ENCODE measurements at places on chromosomes 5 and 9. TPM values are rescaled to one million over a fixed set of nuclear protein-coding genes. Genes with fewer than 3 reads are reported as not detected.

GRCh38 chr9:114680259-114681001 is 1.6 kb downstream of the TEX48 start:
- no peak overlapping the region for H3K27ac ChIP-seq
- H3K27me3 ChIP-seq = no peaks in the 10 kb centered on the region
- no peak overlapping the region for H3K4me3 ChIP-seq
- DNase-seq = no peak
- no peaks in the 10 kb centered on the region for H3K36me3 ChIP-seq
- H3K4me1 ChIP-seq = no peaks in the 10 kb centered on the region

DNA sequence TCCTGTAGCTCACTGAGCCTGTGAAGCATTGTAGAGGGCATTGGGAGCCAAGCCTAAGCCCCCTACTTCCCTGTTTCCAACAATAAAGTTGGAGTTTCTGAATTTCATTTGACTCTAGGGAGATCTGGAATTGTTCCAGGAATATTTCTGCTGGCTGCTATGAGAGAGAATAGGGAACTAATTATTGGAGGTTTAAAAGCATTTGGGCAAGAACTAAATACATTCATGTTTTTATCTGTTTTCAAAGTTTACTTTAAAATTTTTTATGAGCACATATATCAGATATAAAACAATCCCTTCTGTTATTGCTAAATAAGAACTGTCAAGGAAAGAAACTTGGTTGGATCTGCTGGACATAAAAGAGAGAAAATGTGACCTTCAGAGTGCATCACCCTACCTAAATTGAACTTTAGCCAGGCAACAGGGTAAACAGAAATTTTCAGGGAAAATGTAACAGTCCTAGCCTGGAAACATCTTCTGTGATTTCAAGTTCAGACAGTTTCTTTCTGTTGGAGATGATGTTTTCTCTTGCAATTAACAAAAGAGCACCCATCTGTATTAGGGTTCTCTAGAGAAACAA is 19.3 kb upstream of the LECT2 start:
- H3K27me3 ChIP-seq = no peaks in the 10 kb centered on the region
- H3K4me1 ChIP-seq = no peaks in the 10 kb centered on the region
- no peak for DNase-seq
- H3K27ac ChIP-seq = no peak overlapping the region
- H3K36me3 ChIP-seq = no peaks in the 10 kb centered on the region
- H3K4me3 ChIP-seq = no peak overlapping the region

DNA sequence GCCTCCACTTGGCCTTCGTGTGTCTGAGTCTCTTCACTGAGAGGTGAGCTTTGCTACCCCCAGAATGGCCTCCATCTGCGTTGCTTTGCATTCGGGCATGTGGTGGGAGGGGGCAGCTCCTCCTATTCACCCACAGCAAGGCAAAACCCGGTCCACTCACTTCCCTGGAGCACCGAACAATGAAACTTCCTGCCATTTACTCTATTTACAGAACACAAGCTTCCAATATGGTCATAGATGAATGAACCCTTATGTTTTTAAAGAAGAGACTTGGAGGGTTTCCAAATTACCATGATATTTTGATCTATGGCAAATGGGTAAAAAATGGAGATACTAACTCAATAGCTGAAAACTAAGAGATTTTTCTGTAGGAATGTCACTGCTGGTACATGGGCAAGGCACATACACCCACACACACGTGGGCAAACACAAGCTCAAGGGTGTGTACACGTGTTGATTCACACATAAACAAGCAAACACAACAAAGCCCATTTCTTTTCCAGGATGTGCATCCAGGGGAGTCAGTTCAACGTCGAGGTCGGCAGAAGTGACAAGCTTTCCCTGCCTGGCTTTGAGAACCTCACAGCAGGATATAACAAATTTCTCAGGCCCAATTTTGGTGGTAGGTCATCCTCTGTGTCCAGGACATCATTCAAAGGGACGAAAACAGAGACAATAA is 5.2 kb downstream of the GABRP start:
- H3K36me3 ChIP-seq = no peaks in the 10 kb centered on the region
- DNase-seq = no peak
- no peaks in the 10 kb centered on the region for H3K27me3 ChIP-seq

DNA sequence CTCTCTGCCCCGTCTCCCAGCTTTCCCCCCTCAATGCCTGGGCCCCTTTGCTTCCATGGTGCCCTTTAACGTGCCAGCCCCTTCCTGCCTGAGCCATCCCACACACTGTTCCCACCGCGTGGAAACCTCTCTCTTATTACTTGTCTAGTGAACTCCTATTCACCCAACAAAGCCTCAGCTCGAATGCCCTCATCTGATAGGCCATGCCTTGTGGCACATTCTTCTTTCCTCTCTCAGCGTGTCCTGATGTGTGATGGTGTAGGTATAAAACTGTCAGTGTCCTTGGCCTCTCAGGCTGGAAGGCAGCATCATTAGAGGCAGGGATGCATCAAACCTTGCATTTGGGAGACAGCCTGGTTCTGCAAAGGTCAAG is 152.3 kb downstream of the OLFM1 start:
- H3K36me3 ChIP-seq = no peaks in the 10 kb centered on the region
- H3K4me1 ChIP-seq = no peaks in the 10 kb centered on the region
- DNase-seq = no peak
- no peak overlapping the region for H3K27ac ChIP-seq
- H3K4me3 ChIP-seq = no peak overlapping the region

- DNase-seq = peak; percentile 35
- H3K36me3 ChIP-seq = no peaks in the 10 kb centered on the region
- H3K27ac ChIP-seq = peak overlapping the region; percentile 25
Observed at GRCh38 chr5:154368041-154368800, 77.6 kb upstream of the SAP30L start.

DNA sequence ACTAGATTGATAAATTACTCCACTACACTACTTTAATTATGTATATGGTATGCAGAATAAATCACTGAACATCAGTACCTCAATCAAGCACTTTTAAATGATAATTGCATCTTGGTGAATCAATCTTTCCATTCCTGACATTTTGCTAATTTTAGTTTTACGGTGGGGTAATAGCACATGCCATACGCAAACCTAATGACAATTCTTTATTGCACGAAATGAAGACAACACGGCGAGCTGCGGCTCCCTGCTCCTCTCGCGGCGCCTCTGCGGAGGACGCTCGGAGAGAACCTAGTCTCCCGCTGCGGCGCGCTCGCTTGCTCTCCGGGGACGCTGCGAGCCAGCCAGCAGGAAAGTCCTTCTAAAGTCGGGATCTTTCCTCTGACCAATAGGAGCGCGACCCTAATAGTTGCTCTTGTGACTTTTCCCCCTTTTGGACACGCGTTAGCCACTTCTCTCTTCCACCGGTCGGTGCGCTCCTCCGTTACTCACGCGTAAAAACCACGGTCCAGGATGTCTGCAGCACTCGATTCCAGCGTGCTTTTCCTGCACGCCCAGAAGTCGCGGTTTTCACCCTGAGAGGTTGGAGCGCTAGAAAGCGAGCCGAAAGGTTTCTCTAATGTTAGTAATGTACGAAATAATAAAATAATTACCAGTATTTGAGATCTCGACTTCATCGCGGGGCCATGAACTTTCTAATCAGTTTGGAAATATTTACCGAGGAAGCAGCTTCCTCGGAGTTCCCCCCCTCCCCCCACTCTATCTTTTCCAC is 1.0 kb upstream of the MEF2C start:
- no peaks in the 10 kb centered on the region for H3K27me3 ChIP-seq
- peak; percentile 71 for DNase-seq
- peak overlapping the region; percentile 96 for H3K4me3 ChIP-seq
- H3K27ac ChIP-seq = peak overlapping the region; percentile 94
- no peaks in the 10 kb centered on the region for H3K36me3 ChIP-seq

- no peaks in the 10 kb centered on the region for H3K36me3 ChIP-seq
- no peak overlapping the region for H3K4me3 ChIP-seq
- DNase-seq = peak; percentile 60
- no peaks in the 10 kb centered on the region for H3K27me3 ChIP-seq
- peaks cover 6% of the 10 kb centered on the region for H3K4me1 ChIP-seq
Observed at GRCh38 chr9:132372177-132373095, 17.6 kb upstream of the SETX start.

- H3K27ac ChIP-seq = no peak overlapping the region
- no peak for DNase-seq
- H3K36me3 ChIP-seq = no peaks in the 10 kb centered on the region
- H3K4me3 ChIP-seq = no peak overlapping the region
- no peaks in the 10 kb centered on the region for H3K4me1 ChIP-seq
Observed at GRCh38 chr9:89048616-89049015, 57.3 kb downstream of the S1PR3 start.

- H3K4me3 ChIP-seq = no peak overlapping the region
- no peaks in the 10 kb centered on the region for H3K4me1 ChIP-seq
- H3K36me3 ChIP-seq = no peaks in the 10 kb centered on the region
Observed at GRCh38 chr9:82726424-82727276, 336.3 kb downstream of the RASEF start.

DNA sequence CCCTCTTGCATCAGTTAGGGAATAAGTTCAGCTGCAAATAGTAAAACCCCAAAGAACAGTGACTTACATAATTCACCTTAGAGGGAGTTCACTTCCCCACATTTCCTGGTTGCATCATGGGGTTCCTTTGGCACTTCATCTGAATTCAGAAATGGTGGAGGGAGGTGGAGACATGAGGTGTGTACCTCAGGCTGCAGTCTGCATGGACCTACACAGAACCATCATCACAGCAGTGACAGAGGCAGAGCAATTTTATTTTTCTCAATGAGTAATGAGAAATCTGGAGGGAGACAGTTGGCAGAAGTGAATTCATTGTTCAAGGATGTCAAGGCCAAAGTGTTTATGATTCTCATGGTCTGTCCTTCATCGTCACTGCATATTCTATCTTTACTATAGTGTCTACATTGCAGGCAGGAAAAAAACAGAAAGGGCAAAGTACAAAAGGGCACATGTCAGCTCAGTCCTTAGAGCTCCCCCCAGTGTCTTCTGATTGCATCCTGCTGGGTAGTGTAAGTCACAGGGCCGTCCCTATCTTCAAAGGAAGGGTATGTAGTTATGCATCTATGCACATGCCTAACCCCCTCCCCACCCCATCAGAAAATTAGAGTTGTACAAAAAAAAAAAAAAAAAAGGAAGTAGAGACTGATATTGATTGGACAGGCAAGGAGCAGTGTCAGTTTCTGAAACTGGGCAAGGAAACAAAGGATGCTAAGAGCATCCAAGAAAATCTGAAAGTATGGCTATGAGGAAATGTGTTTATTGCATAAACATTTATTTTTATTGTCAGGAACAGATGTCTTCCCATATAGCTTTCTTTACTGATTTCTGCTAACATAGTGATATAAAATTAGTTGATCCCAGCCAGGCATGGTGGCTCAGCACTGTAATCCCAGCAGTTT is 132.7 kb upstream of the APC start:
- no peaks in the 10 kb centered on the region for H3K4me1 ChIP-seq
- H3K27me3 ChIP-seq = no peaks in the 10 kb centered on the region
- H3K27ac ChIP-seq = no peak overlapping the region
- no peak overlapping the region for H3K4me3 ChIP-seq

- no peaks in the 10 kb centered on the region for H3K4me1 ChIP-seq
- DNase-seq = no peak
- no peak overlapping the region for H3K4me3 ChIP-seq
- no peak overlapping the region for H3K27ac ChIP-seq
- no peaks in the 10 kb centered on the region for H3K27me3 ChIP-seq
Observed at GRCh38 chr5:101955891-101956290, 340.2 kb downstream of the SLCO4C1 start.

- H3K27me3 ChIP-seq = peaks cover 42% of the 10 kb centered on the region
- no peak overlapping the region for H3K27ac ChIP-seq
- DNase-seq = no peak
- H3K4me3 ChIP-seq = no peak overlapping the region
Observed at GRCh38 chr9:122212473-122213004, 16.2 kb downstream of the LHX6 start.

DNA sequence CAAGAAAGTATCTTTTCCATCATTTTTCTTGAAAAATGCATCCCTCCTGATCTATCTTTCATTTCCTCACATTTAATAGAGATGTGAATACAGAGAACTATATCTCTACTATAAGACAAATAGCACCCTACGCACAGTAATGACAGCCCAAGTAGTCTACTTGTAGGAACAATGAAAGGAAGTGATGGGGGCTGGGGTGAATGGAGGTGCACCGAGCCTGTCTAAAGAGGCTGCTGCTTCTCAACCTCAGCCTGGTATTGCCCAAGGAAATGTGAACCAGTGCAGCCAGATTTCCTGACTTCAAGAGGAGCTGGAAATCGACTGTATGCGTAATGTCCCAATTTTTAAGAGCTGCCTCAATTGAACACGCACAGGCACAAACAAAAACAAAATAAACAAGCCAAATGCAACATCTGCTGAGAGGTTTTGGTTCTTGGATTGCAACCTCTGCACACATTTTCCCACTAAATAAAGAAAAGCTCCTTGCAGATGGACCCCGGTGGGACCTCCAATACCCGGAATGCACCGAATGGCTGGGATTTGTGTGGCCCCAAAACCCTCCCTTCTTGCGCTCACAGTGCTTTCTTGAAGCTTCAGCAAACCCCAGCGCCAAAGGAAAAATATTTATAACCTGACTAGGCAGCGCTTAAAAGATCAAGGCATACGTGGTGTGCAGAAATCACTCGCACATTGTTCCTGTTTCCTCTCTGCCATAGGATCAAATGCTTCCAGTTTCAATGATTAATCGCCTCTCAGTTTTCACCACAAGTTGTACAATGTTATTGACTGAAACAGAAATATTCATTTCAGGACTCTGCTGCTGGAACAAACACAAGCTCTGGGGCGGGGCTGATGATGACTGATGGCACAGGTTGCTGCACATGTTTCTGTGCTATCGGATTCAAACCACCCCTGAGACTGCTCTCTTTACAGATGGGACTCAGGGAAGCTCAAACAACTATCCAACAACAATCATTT is 68.3 kb downstream of the KCNIP1 start:
- H3K4me3 ChIP-seq = no peak overlapping the region
- peaks cover 8% of the 10 kb centered on the region for H3K27me3 ChIP-seq
- no peak overlapping the region for H3K27ac ChIP-seq

DNA sequence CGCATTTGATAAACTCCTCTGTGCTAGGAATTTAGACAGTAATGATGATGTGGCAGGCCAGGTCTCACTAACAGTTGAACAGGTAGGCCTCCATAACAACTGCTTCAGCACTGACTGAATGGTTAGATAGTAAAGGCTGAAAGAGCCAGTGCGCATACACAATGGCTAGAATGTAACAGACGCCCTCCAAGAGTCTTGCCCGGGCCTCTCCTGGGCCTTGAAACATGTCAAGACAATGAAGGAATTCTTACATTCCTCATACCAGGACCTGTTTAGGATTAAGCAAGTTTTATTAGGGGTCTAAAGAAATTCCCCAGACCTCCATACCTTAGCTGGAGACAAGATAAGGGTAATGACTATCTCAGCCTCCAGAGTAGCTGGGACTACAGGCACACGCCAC is 6.7 kb upstream of the BICD2 start:
- DNase-seq = no peak
- H3K4me1 ChIP-seq = peaks cover 2% of the 10 kb centered on the region
- H3K4me3 ChIP-seq = no peak overlapping the region
- H3K27ac ChIP-seq = no peak overlapping the region
- H3K27me3 ChIP-seq = no peaks in the 10 kb centered on the region

GRCh38 chr9:126517833-126518356 is 95.8 kb upstream of the LMX1B start:
- no peak for DNase-seq
- no peaks in the 10 kb centered on the region for H3K36me3 ChIP-seq
- no peaks in the 10 kb centered on the region for H3K4me1 ChIP-seq
- peak overlapping the region; percentile 41 for H3K4me3 ChIP-seq

- no peaks in the 10 kb centered on the region for H3K4me1 ChIP-seq
- H3K27ac ChIP-seq = no peak overlapping the region
- no peaks in the 10 kb centered on the region for H3K36me3 ChIP-seq
- no peak overlapping the region for H3K4me3 ChIP-seq
Observed at GRCh38 chr5:136199408-136199807, 6.4 kb upstream of the SMIM32 start.

DPM2 gene
- 22.0 TPM for total RNA-seq

NUDT12 gene
- 23.6 TPM for total RNA-seq

GRIN3A gene
- total RNA-seq = not detected

PRLR gene
- 149 TPM for total RNA-seq

PTGS1 gene
- total RNA-seq = 5.6 TPM

Data from adrenal gland (tissue), 19 donors.